ENCODE measurements at places on chromosomes 3 and 15.

GRCh38 chr3:129398803-129399144, 29.7 kb downstream of the EFCAB12 start:
- DNase-seq = no peak

GRCh38 chr3:100108464-100109079, 5.7 kb downstream of the FILIP1L start:
- no peak for DNase-seq

DNA sequence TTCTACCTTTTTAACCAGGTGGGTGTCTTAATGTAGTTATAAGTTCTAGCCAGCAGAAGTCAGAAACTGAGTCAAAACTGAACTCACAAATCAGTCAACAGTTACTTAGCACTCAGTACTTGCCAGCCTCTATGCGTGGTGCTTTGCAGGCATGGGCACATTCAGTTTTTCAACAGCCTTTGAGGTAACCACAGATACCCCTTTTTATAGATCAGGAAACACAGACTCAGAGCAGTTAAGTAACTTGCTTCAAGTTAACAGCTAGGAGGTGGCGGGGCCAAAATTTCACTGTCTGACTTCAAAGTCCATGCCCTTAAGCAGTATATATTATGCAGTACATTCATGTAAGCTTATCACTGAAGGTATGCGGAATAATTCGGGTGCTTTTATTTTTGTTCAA, 139.4 kb downstream of the FHIT start:
- no peak for DNase-seq

GRCh38 chr3:30455840-30456239, 150.6 kb upstream of the TGFBR2 start:
- no peak for DNase-seq

DNA sequence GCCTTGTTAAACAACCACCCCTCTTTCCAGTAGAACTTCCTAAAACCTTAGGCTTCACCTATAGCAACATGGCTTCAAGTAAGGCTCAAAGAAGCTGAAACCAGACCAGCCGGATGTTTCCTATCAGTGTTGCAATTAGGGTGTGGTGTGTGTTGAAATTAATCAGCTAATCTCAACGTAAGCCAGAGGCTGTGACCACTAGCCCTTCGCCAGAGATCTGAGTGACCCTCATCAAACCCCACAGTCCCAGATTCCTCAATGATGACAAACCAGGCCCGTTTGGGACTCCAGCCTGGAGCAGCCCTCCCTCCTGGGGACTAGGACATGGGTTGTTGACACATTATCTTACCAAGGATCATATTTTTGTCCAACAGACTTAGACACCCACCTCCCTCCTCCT, 27.3 kb downstream of the CYP11A1 start:
- DNase-seq = no peak

DNA sequence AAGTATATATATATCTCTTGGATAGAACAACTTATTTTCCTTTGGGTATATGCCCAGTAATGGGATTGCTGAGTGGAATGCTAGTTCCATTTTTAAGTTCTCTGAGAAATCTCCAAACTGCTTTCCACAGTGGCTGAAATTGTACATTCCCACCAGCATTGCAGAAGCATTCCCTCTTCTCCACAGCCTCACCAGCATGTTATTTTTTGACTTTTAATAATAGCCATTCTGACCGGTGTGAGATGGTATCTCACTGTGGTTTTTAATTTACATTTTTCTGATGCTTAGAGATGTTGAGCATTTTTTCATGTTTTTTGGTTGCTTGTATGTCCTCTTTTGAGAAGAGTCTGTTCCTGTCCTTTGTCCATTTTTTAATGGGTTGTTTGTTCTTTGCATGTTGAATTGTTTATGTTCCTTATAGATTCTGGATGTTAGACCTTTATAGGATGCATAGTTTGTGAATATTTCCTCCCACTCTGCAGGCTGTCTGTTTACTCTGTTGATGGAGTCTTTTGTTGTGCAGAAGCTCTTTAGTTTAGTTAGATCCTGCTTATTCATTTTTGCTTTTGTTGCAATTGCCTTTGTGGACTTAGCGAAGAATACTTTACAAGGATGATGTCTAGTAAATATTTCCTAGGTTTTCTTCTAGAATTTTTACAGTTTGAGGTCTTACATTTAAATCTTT, 82.7 kb upstream of the NR2F2 start:
- DNase-seq = no peak

DNA sequence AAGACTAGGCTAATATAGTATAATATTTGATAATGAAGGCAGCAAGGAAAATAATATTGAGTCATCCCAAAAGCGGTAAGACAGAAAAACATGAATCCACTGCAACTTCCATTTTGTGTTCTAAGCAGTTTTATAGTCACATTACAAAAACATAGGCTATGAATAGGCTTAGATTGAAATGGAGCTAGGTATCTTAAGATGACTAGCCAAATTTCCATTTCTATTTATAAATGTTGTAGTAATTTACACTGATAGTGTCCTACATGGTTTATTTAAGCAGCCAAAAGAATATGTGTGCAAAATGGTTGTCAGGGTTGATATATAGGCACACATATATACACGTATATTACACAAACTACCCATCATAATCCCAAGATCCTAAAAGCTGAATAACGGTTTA, 82.0 kb downstream of the VPS13C start:
- DNase-seq = no peak

- no peak for DNase-seq
These were observed 644.1 kb upstream of the ARRDC4 start for GRCh38 chr15:97316362-97316761.

- DNase-seq = no peak
These were observed 89.5 kb downstream of the IL20RB start for GRCh38 chr3:137047240-137047639.

DNA sequence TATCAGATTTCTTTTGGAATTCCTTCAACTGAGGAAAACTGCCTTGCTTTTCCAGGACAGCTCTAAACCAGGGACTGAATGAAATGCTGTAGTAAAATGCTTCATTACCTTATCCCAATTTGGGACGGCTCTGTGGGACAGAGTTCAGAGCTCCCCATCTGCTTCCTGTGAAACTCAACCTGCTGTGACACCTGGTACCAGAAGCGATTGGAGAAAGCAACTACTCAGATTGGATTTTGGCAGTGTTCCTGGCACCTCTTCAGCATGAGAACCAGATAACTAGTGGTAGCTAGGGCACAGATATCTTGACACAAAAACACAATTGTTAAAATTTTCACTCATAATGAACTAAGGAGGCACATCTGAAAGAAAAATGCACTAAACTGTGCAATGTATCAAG, 539.1 kb downstream of the SI start:
- no peak for DNase-seq

DNA sequence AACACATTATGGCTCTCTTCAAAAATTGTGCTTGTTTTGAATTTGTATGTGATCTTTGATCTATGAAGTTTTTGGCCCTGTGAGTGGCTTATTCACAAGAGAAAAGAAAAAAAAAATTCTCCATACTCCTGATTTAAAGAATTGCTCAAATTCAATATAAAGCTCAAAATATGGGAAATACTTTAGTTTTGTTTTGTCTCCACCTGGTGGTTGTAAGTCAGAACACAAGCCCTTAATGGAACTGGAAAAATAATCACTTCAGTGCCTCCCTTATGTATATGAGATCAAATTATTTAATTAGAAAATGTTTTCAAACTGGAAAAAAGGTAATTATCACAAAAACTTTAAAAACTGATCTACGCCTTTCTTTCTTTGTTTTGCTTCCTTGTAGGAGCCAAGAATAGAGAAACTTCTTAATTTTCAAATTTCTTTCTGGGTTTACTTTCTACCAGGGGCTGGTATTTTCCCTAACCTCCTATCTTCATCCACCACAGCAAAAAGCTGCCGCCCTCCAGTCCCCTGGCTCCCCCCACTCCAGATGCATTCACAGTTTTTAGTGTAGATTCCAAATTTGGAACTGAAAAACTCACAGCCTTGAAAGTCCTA, 50.6 kb downstream of the SERP1 start:
- DNase-seq = peak; percentile 61

DNA sequence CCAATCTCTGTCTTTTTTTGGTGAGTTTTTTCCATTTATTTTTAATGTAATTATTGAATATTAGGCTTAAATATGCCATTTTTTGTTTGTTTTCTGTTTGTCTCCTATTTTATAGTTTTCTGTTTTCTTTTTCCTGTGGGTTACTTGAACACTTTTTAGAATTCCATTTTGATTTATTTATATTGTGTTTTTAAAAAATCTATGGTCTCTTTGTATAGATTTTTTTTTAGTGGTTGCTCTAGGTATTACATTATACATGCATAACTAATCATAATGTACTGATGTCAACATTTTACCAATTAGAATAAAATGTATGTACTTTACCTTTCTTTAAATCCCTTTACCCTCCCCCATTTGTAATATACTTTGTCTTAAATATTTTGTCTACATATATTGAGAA, 56.2 kb downstream of the RASA2 start:
- no peak for DNase-seq

GRCh38 chr15:60313906-60314305, 83.9 kb downstream of the ANXA2 start:
- DNase-seq = no peak

GRCh38 chr3:71010726-71011455, 572.6 kb downstream of the FOXP1 start:
- DNase-seq = no peak
